ENCODE measurements at places on chromosomes 2 and 18.

DNA sequence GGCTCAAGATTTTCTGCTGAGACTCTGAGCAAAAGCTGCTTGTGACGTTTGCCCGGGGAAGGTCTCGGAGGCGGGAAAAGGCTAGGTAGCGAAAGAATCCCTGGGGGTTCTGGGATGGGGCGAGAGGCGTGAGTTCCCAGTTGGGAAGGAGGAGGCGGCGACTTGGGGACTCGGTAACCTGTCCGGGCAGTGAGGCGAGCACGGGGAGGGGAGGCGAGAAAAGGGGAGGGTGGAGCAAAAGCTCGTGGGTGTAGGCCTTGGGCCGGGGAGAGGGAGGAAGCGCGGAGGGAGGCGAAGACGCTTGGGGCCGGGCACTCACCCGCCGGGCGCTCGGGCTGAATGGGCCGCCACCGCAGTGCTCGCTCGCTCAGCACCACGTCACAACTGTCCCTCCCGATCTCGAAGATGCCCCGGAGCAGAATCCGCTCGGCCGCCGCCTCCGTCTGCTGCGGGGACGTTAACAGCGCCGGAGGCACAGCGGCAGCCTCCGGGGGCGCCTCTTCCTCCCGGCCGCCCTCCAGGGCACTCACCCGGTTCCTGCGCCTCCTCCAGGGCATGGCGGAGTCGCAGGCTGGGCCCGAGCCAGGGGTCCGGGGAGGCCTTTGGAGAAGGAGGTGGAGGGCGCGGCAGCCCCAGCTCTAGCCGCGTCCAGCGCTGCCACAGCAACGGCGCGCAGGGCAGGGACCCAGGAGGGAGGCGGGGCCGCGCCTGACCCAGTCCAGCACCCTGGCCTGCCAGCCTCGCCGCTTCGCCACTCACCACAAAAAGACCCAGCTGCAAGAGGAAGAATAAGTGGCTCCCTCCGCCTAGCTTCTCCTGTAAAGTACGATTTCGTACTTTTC lies at the start of gene CERKL:
TSS of gene CERKL (minus strand) at position 656 of the 842 bp plus-strand sequence. CDS start at position 557, 99 bp downstream.
- no peak for DNase-seq

DNA sequence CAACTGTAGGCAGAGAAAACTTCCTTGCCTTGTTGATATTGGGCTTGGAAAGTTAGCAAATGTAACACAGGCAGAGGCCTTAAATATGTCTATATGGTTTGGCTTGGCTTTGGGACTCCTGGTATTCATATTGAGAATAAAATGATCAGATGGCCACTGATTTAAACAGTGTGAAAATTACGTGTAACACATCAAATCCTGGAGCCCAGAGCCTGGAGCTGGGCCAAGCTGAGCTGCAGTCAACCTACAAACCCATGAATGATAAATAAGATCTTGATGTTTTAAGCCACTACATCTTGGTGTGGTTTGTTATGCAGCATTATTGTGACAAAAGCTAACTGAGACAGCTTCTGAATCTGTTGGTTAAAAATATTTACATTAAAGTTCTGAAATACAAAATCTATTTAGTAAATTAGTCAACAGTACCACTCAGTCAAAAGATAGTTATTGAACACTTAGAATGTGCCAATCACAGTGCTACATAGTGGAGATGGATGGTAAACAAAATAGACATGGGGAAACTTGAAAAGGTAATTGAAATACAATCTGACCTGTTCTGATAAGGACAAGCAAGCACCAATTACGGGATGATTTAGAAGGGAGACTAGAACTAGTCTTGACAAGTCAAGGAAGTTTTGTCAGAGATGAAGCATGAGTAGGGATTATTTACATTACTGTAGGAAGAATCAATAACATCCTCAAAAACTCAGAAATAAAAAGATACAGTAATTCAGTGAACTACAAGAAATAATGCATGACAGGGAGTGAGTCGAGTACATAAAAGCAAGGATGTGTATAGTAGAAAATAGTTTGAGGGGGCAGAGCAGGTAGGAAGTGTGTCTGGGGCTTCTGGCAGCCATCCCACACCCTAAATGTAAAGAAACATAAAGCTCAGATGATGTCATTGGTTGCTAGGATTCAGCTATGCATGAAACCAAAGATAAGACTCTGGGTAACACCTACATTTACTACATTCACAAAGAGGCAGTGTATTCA lies 157.7 kb downstream of the HNMT start:
- DNase-seq, result no peak

- DNase-seq, result no peak
These were observed 172.3 kb downstream of the ALK start for GRCh38 chr2:29749041-29749440.

DNA sequence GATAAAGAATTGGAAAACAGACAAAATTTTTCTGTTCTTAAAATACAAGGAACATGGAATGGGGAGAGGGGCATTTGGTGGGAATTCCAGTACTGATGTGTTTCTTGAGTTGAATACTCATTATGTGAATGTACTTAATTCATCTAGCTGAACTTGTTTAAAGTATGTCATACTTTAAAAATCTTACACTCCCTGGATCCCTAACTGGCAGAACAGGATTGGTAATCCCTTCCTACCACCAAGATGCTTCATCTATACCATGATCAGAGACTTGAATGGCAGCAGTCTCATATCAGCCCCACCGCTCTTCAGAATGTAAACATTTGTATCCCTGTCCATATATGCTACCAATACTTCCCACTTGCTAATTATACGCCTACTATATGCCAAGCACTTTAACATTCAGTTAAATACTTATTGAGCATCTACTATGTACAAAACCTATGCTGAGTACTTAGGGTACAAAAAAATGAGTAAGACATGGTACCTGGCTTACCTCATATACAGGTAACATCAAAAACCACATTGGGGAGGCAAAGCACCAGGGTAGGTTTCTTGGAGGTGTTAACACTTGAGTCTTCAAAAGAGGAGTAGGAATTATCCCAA lies 5.3 kb downstream of the MEMO1 start:
- no peak for DNase-seq

DNA sequence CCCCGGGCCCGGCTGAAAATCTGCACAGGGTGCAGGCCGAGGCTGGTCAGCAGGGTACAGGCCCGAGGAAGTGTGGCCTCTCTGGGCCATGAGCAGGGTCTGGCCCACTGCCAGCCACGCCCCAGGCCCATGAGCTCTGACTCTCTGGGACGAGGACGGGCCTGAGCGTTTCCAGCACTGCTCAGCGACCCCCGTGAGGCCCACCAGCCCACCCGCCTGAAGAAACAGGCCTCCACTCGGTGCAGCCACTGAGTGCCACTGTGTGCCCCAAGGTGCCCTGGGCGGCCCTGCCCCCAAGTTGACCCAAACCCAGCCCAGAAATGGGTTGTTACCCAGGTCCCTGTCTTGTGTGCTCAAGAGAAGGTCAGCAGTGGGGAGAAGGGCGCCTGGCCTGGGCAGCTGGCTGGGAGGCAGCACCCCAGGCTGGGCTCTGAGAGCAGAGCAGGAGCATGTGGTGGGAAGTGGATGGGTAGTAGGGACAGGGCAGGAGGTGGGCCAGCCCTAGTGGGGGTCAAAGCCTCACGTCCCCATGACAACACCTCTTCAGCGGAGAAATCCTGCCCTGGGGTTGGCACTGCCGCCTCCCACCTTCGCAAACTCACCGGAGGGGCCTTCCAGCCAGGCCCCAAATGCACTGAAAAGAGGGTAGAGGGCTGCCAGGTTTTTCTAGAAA lies 2.1 kb upstream of the SNED1 start:
- no peak for DNase-seq

- DNase-seq, result no peak
These were observed 215.1 kb upstream of the KLHL29 start for GRCh38 chr2:23169896-23170295.

GRCh38 chr2:110948027-110948674 lies 172.6 kb upstream of the BCL2L11 start:
- DNase-seq, result no peak

DNA sequence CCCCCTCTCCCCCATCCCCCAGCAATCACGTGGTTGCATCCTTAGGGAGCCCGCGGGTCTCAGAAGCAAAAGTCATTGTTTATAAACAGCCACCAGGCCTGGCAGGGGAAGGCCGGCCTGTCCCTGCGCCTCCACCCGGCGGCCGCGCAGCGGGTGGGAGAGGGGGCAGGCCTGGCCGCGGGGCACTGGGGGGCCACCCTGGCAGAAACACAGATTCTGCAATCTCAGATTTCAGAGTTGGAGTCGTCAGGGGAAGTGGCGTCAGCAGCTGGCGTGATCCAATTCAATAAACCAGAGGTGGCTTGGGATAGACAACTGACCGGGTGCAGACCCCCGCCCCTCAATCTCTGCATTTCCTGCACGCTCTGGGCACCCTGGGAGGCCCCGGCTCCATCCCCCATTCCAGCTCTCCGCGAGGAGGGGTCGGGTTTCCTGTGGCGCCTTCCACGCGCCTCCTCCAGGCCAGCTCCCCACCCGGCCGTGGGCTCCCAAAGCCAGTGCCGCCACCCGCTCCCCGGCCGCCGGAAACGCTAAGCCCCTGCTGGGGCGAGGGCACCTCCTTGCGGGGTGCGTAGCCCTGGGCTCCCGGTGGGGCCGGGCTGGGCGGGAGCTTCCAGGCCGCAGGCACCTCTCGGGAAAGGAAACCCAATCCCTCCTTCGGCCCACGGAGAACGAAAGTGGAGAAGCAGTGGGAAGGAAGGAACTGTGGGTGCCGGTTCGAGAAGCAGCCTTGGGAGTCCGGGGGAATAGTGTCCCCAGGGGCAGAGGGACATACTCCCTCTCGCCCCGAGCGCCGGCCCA lies 1.1 kb downstream of the BIN1 start:
- no peak for DNase-seq

GRCh38 chr18:7870855-7871254 lies 303.7 kb downstream of the PTPRM start:
- no peak for DNase-seq

GRCh38 chr2:162308747-162309503 lies 9.6 kb downstream of the IFIH1 start:
- no peak for DNase-seq

- DNase-seq, result no peak
These were observed 76.0 kb downstream of the GFPT1 start for GRCh38 chr2:69311024-69311416.

DNA sequence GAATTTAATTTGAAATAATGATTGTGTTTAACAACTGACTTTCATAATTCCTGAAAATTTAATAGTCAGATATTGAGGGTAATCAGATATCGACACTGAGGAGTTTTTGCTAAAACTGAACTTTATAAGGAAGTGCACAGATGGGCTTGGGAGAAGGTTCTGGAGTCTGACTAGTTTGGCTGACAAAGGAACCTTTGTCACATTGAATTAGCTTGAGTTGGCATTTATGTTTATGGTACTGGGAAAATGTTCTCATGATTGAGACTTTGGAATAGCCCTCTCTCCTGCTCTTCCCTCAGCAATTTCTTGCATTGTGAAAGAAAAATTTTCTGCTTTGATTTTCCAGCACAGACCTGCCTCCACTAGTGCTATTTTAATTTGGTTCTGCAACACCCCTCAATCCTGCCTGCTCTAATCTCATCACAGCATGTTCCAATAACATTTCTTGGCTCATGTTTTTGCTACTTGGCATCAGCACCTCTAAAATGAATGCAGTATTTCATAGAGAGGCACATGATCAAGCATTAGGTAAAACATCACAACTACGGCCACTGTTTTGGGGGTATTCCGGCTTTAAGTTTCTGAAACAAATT lies 133.9 kb upstream of the FSHR start:
- DNase-seq, result no peak

DNA sequence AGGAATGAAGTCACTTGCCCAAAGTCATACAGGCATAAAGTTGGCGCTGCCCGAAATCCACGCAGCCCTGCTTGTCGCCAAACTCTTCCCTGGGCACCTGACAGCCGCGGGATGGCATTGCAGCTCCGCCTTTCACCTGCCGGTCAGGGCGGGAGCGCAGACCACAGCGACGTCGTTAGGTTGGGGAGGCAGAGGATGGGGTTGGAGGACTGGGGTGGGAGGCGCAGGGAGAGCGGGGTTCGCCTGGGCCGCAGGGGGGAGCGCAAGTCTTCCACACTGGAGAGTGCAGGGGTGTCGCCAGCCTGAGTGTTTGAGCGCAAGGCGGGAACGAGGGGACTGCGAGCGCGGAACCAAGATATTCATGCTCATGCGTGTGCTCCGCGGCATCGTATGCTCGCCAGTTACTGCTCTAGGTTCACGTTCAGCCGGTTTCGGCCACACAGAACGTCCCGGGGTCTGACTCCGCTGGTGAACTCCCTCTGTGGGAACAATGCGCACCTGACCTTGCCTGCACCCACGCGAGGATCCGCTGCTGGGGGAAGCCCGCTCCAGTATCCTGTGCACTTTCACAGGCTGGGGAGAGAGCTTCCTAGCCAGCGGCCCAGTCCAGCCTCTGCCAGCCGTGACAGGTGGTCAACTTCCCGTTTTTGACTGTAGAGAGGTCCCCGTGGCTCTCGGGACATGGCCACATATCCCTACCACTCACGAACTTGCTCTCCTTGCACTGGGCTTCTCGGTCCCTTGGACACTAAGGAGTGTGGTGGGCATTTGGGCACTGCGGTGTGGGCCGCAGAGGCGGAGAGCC lies 767 bp upstream of the NPPC start:
- no peak for DNase-seq

DNA sequence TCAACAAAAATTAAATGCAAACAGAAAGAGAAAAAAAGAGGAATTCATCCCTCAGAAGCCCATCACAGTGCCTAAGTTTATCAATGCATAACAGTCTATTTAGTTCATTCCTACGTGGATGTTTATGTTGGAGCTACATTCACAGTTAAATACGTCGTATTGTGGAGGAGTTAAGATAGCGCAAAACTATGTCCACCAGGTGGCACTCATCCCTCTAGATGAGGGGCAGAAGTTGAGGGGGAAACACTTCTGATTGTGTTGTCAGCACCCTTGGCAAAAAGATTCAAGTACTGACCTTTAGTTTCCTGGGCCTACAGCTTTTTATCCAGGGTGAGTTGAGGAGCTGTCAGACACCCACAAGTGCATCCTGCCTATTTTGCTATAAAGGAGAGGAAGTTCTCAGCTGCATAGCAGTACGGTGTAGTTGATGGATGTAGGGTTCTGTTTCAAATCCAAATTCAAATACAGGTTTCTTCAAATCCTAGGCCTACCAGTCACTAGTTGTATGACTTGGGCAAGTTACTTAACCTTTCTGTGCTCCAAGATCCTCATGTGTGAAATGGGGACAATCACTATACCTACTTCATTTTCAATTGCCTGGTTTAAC lies 26.8 kb upstream of the MYO1B start:
- DNase-seq, result no peak
